ENCODE measurements at places on chromosomes 5 and 9.

DNA sequence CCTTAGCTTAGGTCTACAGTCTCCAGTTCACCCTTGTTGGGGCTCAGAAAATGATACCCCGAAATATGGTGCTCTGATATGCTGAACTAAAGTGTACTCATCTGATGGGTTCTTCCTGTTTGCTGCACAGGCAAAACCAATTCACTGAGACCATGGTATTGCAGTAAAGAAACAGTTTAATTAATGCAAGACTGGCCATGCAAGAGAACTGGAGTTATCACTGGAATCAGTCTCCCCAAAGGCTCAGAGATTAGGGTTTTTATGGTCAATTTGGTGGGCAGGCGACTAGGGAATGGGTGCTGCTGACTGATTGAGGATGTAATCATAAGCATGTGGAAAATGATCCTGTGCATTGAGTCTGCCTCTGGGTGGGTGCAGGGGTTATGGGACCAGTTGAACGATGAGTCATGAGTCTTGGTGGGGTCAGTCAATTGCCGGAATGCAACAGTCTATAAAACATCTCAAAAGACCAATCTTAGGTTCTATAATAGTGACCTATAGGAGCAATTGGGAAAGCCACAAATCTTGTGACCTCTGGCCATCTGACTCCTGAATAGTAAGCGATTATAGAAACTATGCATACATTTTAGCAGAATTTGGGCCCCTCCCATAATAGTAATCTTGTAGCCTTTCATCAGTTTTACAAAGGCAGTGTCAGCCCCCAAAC, 113.0 kb upstream of the ANKRD55 start:
- no peak for DNase-seq

- DNase-seq: no peak
These were observed 21.8 kb downstream of the CDH6 start for GRCh38 chr5:31215236-31215635.

DNA sequence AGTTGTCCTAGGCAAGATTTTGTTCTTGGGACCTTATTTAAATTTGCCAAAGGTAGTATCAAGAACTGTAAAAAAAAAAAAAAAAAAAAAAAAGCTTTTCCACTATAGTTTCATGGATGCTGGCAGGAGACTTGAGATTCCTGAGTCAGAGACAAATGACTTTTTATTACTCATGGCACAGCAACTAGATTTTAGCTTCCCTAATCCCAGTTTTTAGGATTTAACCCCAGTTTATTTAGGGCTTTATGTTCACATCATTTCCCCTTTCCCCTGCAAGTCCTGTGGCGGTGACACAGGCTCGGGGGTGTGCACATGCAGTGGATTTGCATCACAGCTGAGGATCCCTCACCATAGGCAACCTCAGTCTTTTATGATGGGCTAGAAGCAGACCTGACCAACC, 144.9 kb downstream of the GOLPH3 start:
- DNase-seq: no peak

- DNase-seq: no peak
These were observed 566.6 kb upstream of the TUSC1 start for GRCh38 chr9:26244661-26245451.

DNA sequence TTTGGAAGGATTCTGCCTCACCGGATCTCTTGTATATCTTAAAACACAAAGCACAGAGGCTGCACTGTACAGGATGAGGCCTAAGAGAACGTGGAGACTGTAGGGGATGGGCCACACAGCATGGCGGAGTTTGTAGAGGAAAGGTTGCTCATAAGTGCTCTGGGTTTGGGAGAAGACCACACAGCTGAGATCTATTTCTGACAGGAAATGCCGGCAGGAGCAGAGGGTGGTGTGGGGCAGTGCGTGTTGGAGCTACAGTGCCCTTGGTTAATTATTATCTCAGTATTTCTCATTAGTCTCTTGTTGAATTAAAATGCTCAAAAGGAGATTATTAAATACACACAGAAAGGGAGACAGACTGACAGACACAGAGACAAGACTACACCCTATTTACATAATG, 9.6 kb downstream of the PALM2AKAP2 start:
- DNase-seq: no peak

- DNase-seq: no peak
These were observed 49.8 kb downstream of the PIK3R1 start for GRCh38 chr5:68265347-68265746.

DNA sequence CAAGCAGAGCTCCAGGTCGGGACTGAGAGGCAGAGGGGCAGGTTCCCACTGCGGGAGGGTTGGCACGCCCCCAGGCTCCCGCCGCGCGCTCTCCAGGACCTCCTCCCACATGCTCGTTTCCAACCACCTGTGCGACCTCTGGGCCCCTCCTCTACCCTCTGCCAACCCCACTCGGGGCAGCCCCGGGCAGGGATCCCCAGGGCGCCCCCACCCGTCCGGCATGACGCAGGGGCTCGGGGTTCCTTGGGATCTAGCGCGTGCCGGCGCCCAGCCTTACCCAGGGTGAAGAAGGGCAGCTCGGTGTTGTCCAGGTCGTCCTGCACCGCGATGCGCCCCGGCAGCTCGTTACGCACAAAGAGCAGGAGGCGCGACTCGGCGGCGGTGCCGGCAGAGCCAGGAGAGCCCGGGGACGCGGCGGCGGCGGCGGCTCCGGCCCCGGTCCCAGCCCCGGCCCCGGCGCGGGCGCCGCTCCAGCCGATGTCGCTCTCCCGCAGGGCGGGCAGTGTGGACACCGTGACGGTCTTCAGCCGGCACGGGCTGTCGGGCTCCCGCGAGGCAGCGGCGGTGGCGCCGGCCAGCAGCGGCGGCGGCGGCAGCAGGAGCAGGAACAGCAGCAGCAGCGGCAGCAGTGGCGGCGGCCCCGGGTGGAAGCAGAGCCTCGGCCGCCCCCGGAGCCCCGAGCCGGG, 494 bp downstream of the ASTN2 start:
- no peak for DNase-seq

DNA sequence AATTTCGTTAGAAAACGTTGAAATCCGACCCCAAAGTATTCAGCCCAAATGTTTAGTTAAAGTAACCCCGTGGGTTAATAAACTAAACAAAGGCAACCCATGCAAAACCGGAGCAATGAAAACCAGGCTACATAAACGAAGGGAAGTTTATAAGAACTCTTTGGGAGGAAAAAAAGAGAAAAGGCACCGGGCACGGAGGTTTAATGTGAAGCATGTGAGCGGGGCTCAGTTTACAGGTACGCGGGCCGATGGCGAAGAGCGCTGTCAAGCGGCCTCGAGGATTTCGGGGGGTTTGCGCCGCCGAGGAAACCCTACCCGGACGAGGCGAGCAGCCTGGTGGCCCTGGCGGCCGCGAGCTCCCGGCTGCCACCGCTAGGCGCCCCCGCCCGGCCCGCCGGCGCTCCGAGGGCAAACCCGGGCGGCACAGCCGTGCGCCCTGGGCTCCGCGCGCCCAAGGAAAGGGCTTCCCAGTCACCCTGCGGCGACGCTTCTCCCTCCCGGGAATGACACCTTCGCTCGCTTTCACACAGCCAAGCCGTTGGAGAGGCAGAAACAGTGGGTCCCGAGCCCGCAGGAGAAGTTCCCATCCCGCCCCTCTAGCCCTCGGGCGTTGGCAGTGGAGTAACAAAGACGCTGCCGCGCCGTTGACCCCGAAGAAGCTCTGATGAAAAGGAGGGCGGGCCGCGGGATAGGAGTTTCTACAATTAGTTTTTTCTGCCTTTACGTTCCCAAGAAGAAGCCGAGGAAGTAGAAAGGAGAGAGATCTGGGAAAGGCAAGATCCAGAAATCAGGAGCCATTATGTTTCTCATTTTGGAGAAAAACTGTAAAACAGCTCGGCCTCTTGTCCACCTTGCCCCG, 126.0 kb downstream of the TMEM174 start:
- DNase-seq: no peak

- DNase-seq: no peak
These were observed 42.0 kb upstream of the KCNN2 start for GRCh38 chr5:114319821-114320220.

DNA sequence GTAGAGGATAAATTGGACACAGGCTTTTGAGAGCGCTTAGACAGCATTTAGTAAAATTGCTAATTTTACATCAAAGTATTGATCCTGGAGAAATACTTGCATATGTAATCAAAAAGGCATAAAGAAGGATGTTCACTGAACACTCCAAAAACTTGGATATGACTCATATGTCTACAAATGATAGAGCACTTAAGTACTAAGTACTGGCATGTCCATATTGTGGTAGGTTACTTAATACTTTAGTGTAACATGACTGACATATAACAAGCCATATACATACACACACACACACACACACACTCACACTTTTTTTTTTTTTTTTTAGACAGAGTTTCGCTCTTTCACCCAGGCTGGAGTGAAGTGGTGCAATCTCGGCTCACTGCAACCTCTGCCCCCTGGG, 361.9 kb downstream of the ARHGEF28 start:
- no peak for DNase-seq

GRCh38 chr5:79640571-79641055, 28.4 kb downstream of the TENT2 start:
- no peak for DNase-seq

- no peak for DNase-seq
These were observed 2344.7 kb upstream of the ACO1 start for GRCh38 chr9:30039712-30040111.

DNA sequence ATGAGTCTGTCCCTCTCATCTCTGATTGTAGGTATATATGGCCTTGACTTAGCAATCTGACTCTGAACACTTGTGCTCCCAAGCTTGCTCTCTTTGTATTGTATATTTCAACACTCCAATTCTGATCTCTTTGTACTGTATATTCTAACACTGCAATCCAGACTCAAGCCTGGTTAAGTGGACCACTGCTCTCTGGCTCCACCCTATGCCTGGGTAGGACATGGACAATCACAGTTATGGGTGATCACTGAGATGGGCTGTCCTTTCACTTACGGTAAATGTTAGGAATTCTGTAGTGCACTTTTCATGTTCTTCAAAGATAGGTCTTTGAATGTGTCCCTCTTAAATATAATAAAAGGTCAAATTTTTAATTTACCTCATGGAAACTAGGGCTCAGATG, 165.1 kb downstream of the TLR4 start:
- DNase-seq: no peak

DNA sequence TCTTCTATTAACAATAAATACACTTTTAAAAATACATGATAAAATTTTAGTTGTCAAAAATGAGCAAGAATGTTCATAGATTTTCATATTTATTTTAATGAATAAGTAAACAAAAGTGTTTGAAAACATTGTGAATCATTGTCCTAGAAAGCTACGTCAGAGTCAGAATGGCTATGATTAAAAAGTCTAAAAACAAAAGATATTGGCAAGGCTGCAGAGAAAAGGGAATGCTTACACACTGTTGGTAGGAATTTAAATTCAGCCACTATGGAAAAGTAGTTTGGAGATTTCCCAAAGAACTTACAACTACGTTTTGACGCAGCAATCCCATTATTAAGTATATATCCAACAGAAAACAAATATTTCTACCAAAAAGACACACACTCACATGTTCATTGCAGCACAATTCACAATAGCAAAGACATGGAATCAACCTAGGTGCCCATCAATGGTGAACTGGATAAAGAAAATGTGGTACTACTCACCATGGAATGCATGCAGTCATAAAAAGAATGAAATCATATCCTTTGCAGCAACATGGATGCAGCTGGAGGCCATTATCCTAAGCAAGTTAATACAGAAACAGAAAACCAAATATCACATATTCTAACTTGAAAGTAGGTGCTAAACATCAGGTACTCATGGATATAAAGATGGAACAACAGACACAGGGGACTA, 49.2 kb upstream of the FBXL17 start:
- no peak for DNase-seq

DNA sequence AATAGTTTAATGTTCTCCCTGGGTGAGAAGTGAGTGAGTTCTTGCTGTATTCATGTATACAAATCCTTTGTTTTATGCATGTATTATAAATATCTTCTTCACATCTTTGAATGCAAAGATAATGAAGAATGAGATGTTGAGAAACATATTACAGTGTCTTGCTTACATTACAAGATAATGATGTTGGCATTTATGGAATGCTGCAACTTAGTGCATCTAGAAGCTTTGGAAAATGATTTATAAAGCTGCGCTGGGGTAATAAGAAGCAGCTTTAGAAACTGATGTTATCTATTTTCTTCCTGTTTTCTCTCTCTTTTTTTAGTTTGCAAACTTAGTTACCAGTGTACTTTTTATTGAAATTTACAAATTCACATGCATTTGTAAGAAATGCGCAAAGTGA, 673.4 kb downstream of the KCTD16 start:
- no peak for DNase-seq

DNA sequence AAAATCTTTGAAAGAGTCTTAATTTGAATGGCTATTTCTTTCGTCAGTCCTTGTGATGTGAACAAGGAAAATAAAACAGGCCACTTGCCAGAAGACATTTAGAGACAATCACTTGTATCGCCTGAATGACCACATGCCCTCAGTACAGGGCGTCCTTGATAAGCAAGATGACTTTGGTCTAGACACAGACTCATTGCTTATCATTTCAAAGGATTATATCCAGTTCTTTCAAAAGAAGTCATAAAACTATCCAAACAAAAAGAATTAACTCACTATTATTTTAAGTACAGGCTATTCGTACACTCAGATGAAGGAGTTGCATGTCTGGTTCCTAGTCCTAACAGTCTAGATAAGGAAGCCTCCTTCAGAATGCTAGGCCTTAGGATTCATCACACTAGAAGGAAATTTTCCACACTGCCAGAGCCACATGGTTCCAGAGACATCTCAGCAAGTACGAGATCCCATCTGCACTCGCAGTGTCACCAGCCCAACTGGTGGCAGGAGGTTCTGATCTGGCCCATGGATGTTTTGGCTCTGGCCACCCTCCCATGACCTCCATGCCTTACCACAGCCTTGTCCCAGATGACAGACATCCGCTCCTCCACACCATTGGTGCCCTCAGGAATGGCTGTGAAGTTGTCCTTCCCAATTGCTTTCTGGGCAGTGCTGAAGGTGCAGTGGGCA, 109.6 kb downstream of the DPYSL3 start:
- DNase-seq: no peak

DNA sequence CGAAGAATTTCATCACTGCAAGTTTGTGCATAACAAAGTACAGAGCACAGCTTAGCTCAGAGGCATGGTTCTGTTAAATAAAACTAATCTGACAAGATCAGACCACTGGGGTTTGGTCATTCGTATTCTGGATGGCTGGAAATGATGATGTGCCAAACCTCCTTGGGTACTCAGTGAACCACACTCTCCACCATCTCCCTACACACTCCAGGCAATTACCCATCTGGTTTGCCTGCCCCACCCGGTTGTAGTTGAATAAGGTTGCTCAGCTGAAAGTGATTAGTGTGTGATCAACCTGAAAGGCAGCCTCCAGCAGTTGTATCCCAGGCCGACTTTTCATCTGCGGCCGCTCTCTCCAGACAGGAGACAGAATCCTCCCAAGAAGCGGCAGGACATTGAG, 371.4 kb downstream of the TLE1 start:
- DNase-seq: no peak

DNA sequence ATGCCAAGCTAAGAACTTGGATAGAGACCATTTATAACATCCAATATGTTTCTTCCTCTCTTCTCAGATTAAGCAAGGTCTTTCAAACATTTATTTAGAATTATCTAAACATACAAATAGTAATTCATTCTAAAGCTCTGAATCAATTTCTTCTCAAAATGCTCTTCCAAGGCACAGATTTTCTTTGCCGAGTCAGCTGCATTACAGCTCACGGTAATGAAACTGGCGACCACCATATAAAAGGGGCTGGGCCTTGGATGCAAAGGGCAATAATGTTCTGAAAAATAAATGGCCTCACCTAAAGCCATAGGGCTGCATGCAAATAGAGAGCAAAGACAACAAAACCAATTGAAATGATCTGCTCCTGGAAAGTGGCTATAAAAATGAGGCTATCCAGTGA, 63.8 kb downstream of the MED27 start:
- no peak for DNase-seq
